T-helper 17 cell (primary cell): ENCODE measurements at places on chromosomes 6 and 20.

DNA sequence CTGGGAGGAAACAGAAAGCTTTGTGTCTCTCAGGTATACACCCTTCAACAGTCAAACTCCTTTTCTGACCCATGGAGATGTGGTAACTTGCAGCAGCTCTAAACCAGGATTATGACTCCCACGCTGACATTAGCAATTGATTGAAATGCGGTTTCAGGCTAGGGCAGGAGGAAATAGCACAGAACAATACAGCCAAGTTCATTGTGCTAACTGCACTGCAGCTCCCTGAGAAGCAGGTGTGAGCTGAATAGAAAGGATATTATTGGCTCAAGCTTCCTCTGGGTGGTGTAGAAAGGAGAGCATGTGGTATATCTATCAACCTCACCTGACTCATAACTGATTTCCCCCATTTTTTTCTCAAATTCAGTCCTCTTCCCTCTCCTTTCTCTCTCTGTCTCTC lies 612.3 kb upstream of the BTBD3 start:
- DNase-seq, result no peak

GRCh38 chr6:1271071-1271763 lies 40.7 kb upstream of the FOXQ1 start:
- no peak for DNase-seq

DNA sequence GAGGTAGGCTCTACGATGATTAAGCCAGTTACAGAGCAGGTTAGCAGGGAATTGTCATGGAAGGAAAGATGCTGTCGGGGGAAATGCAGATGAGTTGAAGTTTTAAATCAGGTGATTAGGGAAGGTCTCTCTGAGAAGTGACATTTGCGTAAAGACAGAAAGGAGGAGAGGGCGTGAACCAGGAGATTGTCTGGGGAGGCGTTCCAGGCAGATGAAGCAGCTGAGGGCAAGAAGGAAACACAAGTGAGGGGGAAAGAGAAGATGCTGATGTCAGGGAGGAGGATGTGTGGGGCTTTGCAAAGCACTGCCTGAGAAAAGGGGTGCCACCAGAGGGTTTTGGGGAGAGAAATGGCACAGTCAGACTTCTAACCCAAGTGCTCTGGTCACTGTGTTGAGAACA lies 2.5 kb upstream of the TMEM14B start:
- DNase-seq, result no peak

DNA sequence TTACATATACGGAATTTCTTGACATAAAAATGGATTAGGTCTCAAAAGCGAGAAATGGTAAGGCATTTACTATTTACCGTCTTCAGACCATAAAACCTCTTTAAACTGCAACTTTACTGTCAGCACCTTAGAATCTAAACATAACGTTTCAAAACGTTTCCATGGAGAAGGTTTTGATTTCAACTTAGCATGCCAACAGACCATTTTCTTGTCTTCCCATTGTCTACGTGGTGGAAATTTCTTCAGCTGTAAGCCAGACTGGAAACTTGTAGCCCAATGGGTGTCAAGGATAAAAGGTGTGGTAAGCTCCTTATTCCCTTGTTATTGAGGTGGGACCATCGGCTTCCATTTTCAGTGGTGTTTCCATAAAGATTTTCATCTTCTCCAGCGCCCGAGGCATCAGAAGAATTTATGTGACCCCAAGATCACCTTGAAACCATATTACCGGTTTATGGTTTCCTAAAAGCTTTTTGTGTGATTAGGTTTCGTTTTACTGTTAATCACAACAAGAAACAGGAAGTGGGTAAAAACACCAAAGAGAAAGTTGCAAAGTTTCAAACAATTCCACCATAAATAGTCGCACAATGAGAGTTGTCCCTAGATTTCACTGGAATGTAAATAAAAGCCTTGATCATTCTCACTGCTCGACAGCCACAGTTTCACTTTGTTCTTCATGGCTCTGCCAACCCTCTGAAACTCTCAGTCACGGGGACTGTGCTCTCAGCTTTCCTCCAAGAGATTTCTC lies 63.0 kb upstream of the CD2AP start:
- no peak for DNase-seq

- DNase-seq, result no peak
Measured at GRCh38 chr6:142771162-142771561, 173.8 kb downstream of the HIVEP2 start.

DNA sequence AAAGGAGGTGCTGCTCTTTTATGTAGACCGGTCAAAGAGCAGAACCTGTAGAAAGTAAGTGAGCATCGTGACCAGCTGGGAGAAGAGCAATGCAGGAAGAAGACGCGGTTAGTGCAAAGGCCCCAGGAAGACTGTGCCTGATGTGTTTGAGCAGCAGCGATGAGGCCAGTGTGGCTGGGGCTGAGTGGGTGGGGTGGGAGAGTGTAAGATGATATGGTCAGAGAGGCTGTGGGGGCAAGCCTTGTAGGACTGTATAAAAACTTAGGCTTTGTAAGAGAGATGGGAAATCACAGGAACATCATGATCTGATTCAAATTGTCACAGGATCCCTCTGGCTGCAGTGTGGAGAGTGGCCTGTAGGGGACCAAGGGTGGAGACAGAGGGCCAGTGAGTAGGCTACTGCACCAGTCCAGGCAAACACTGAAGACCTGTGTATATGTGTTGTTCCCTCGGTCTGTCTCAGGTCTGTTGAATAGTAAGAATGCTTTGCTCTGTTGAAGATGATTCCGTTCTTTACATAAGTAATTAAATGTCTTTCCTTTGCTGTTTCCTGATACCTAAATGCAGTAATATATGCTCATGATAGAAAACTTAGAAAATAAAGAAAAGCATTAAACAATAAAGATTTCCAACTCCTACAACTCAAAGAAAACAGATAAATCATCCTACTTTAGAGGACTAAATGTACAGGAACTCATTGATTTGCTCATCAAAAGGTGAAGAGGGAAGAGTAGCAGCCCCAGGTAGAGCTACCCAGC lies 23.6 kb upstream of the WFDC2 start:
- DNase-seq, result no peak

DNA sequence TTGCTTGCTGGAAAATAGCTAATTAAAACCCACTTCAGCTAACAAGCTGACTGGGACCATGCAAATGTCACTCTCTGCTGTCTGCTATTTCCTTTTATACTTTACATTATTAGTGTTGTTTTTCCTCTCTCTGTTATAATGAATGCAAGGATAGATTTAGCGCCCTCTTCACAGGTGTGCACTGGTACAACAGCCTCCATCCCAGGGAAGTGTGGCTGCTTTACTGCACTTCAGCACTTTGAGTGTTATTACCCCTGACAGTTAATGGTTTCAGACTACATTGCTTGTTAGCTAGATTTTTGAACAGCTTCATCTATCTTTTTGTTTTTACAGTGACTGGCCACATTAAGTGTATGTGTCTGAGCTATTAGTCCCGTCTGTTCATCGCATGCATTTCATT lies 405.7 kb downstream of the RNF144B start:
- DNase-seq, result no peak

- no peak for DNase-seq
Measured at GRCh38 chr20:45953672-45954071, 18.3 kb downstream of the ZNF335 start.

- DNase-seq, result no peak
Measured at GRCh38 chr6:28657769-28658465, 132.2 kb downstream of the GPX5 start.

DNA sequence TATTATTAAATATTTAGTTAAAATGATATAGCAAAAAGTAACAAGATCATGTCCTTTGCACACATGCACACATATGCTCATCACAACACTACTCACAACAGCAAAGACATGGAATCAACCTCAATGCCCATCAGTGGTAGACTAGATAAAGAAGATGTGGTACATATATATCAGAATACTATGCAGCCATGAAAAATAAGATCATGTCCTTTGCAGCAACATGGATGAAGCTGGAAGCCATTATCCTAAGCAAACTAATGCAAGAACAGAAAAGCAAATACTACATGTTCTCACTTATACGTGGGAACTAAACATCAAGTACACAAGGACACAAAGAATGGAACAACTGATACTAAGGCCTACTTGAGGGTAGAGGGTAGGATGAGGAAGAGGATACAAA lies 14.3 kb downstream of the AK9 start:
- DNase-seq, result no peak

- DNase-seq, result no peak
Measured at GRCh38 chr20:38346741-38347140, 459 bp downstream of the LBP start.
